ENCODE measurements at places on chromosomes 5 and 9.

DNA sequence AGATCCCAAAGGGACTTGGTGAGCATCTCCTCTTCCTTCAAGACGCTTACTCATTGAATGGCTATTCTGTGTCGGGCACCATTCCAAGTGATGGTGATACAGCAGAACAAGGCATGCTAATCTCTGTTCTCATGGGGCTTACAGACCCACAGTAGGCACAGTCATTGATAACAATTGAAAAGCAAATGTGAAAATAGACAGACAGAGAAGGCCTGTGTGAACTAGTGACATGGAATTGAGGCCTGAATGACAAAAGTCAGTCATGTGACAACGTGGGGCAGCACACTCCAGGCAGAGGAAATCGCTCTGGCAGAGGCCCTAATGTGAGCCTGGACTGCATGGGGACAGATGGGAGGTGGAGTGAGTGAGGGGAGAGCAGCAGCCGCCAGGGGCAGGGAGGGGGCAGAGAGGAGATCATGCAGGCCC, 70.7 kb upstream of the CPLX2 start:
- DNase-seq: peak; percentile 10

GRCh38 chr9:131627648-131628458, 82.5 kb downstream of the PRRT1B start:
- DNase-seq: peak; percentile 88

DNA sequence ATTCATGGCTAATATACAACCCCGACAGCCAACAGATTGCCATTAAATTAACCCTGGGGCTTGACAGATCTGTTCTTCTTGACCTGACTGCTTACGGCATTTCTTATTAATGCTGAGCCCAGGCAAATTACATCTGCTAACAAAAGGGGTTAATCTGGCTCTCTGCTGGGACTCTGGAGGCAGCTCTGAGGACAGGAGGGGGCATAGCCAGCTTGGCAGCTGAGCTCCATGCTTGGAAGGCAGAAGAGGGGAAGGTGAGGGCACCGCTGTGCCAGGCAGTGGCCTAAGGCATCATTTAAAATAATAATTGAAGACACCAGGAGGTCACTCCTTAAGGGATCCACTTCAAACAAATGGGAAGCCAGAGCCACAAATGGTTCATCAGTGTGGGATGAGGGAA, 126.0 kb upstream of the GPR151 start:
- DNase-seq: no peak

GRCh38 chr9:115022760-115023434, 92.5 kb upstream of the TNFSF8 start:
- DNase-seq: peak; percentile 92

DNA sequence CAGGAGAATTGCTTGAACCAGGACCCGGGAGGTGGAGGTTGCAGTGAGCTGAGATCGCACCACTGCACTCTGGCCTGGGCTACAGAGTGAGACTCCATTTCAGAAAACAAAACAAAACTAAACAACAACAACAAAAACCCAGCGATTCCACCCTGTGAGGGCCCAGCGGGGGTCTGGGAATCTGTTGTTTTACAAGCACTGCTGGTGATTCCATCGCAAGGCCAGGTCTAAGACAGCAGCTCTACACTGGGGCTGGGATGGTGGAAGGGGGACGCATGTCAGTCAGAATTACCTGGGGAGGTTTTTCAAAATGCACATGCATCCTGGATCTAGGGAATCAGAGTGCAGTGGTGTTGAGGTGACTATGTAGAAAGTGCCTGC, 90.9 kb downstream of the ANKRD55 start:
- DNase-seq: no peak

- DNase-seq: no peak
These were observed 13.3 kb downstream of the MYOZ3 start for GRCh38 chr5:150674341-150674821.

- peak; percentile 93 for DNase-seq
These were observed 140.1 kb upstream of the ABCA1 start for GRCh38 chr9:105067895-105068580.

DNA sequence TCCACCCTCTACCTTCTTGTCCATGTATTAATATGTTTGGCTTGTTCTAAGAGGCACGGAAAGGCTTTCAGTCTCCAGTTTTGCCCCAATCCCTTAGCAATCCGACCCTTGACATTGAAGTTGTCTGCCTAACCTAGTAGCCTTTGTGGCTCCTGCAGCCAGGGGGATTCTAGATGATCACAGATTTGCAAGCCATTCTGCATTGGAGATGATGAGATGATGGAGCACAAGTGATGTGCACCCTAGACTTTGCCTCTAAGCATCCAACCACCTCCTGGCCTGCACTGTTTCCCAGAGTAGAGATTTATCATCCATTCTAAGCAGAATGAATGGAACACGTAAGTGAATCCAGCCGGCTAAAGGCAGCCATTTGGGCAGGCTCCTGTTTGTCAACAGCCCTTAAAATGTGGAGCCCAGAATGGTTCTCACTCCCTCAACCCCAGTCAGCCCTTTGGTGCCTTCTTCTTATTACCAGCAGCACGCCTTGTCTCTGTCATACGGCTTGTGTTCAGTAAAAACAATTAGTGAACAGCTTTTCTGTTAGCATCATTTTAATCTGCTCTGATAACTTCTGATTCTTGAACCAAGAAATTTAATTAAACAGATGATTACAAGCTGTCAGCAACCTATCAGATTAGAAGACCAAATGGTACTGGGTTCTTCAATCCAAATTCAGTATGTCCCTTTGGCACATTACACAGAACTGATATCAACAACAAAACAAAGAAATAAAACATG, 5.7 kb upstream of the TRAF1 start:
- no peak for DNase-seq

DNA sequence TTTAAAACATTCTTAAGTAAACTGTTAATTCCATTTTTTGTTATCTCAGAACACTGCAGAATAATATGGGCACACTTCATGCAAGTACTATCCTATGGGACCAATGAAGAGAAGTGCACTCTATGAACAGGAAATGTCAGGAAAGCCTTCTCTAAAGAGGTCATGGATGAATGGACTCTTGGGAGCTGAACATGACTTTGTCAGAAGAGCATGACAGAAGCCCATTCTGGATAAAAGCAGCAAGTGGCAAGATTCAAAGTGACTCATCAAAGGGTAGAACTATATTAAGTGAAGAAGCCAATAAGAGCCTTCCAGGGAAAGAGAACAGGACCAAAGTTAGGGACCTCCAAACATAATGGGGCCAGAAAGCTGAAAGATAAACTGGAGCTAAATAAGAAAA, 94.0 kb downstream of the RAPGEF6 start:
- DNase-seq: no peak

DNA sequence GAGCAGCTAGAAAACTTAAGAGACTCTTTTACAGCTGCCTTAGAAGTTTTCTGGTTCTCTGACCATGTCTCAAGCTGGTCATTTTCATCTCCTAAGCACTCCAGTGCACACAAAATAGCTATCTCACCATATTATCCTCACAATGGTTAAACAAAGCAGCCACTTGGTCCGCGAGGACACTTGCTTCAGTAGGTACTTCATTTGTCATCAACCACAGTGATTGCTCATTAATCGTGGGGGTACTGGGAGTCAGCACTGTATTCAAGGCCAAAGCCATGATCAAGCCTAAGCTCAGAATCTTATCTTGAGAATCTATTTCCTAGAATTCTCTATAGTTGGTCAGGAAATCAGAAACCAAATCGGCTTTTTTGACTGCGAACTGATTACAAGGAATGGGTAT, 2.9 kb downstream of the ARL14EPL start:
- peak; percentile 32 for DNase-seq

GRCh38 chr9:123542435-123543225, 186.6 kb downstream of the CRB2 start:
- DNase-seq: peak; percentile 10

DNA sequence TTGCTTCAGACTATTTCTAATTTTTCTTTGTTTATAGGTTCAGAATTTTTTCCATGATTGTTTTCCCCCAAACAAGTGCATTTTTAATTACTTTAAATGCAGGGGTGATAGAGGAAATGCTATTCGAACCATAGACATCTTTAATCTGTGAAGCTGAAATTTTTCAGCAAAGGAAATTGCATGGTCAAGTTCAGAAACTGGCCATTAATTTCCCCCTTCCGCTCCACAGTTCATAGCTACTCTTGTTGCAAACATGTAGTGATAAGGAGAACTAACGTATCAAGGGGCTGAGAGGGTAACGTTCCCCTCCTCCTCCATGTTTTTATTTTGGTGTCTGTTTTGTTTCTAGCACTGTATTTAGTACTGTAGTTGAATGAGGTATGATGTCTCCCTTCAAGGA, 3.4 kb upstream of the ROPN1L start:
- no peak for DNase-seq

DNA sequence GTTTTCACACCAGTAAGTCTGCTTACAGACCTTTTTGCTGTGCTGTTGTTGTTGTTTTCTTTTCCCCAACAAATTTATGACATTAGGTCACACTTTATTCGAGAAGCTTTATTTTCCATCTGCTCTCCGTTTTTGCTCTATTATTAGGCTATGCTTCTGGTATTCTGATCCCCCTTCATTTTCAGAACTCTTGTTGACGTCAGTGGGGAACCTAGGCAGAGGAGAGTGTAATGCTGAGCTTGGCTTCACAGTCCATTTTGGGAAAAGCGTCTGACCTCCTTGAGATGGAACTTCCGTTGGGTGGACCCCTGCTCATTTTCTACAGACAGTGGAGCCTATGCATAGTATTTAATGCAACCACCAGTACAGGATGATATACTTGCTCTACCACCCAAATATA, 387.9 kb upstream of the MEF2C start:
- DNase-seq: no peak

GRCh38 chr5:148090773-148091250, 27.0 kb downstream of the SPINK5 start:
- DNase-seq: no peak

DNA sequence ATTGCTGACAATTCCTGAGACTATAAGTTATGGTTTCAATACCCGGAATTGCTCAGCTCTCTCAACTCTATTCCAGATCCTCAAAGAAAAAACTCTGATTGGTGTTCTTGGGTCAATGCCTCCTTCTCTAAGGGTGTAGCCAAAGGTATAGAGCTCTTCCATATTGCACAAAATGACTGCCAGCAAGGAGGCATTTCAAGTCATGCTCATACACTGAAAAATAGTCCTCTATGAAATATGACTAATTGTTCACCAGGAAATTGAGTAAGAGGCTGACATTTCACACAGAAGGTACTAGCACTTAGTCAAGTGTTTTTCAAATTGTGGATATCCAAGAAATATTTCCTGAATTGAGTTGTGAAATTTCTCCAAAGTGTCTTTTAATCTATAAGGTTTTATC, 111.1 kb upstream of the KLF9 start:
- DNase-seq: peak; percentile 83

GRCh38 chr5:44365345-44365744, 23.9 kb downstream of the FGF10 start:
- DNase-seq: peak; percentile 91

GRCh38 chr5:122429545-122430318, 117.7 kb downstream of the SNCAIP start:
- no peak for DNase-seq

DNA sequence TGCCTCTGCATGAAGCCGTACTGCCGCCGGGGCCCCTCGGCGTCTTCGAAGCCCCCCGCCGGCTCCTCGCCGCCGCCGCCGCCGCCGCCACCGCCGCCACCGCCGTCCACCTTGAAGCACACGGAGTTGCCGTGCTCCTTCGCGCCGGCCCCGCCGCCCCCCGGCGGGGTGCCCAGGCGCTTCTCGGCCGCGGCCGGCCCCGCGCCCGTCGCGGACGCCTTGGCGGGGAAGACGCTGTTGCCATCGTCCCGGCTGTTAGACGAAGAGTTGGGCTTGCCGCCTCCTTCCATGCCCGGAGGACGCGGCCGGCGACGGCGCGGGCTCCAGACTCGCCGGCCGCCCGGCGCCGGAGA, 400 bp downstream of the HCN1 start:
- no peak for DNase-seq

- no peak for DNase-seq
These were observed at the start of gene HAVCR1 for GRCh38 chr5:157059093-157059539. HAVCR1 (minus strand) TSS chr5:157059116; CDS start chr5:157057943, 1,173 bp downstream.

DNA sequence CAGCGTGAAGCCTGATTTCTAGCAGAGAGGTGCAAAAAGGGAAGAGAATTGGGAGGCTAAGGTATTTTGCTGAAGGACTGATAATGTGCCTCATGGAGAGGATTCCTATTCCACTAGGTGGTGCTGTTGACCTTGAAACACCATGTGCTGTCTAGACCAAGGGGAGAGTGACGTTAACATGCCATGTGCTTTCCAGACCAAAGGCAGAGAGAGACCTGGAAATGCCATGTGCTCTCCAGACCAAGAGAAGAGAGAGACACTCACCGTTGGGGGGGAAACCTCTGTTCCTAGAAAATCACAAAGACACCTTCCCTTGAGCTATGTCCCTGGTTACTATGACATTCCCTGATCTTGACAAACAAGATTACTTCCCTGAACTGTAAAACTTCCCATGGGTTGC, 286.0 kb upstream of the TUSC1 start:
- peak; percentile 77 for DNase-seq

DNA sequence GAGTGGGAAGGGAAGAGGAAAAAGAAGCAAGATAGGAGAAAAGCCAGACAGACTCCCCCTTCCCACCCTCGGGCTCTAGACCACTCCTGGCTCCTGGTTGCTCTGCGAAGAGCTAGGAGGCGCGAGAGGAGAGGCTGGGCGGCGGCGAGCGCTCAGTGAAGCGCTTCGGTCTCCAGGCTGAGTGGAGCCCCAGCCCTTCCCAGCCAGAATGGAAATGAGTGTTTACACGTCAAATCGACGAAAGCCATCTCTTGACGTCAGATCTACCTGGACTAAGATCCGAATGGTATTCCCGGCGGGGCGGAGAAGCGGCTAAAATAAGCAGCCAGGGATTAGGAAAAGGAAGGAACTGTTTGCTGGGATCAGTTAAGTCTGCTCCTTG, at the start of gene PCSK1:
Gene PCSK1 (minus strand): TSS at position 183 of the 382 bp plus-strand sequence. CDS start 206 bp downstream, outside the sequence.
- DNase-seq: no peak

- DNase-seq: no peak
These were observed 39.2 kb downstream of the NACC2 start for GRCh38 chr9:136055715-136056545.

GRCh38 chr5:123705741-123706140, 193.8 kb downstream of the CSNK1G3 start:
- DNase-seq: peak; percentile 60

DNA sequence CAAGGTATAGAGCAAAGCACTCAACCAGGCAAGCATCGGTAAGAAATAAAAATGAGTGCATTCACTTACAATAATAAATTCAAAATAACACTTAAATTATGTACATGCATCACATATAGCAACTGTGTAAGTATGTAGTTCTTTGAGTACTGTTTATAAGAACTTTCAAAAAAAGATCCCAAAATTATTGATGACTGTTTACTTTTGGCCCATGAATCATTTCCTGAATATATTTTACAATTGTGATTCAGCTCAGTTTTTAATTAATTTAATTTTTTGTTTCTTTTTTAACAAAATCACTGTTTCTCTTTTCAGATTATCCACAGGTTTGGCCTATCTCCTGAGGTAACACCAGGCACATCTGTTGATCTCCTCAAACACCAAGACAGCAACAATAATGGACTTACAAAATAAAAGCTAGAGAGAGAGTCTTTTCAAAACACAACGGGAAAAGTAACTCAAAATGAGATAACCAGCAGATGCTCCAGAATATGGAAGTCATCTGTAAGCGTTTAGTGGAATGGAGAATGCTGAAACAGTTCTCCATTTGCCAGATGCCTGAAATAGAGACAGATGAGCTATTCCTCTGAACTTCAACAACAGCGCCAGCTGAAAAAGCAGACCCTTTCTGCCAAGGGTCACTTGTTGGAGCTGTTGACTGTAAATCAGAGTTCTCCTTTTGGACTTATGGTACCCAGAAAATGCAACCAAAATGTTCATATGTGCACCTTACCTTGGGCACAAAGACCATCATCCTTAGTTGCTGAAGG, 348.6 kb upstream of the RGMB start:
- DNase-seq: no peak

Measured in amniotic epithelial cell (primary cell).